ENCODE measurements at places on chromosomes 1 and 21.

DNA sequence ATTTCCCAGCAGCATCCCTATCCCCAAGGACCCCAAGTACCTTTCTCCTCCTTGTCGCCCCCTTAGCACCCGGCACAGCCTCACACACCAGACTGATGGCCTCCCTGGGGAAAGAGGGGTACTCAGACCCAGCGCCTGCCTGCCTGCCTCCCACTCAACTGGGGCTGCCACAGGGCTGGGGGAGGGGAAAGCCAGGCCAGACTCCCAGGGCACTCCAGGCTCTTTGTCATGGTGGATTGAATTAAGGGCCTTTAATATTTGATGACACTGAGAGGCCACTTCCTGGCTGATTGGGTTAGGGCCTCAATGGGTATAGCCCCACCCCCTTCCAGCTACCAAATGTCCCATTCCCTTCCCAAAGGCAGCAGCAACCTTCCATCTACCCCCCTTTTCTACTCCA lies 1.8 kb downstream of the SHC1 start:
- no peak for DNase-seq

DNA sequence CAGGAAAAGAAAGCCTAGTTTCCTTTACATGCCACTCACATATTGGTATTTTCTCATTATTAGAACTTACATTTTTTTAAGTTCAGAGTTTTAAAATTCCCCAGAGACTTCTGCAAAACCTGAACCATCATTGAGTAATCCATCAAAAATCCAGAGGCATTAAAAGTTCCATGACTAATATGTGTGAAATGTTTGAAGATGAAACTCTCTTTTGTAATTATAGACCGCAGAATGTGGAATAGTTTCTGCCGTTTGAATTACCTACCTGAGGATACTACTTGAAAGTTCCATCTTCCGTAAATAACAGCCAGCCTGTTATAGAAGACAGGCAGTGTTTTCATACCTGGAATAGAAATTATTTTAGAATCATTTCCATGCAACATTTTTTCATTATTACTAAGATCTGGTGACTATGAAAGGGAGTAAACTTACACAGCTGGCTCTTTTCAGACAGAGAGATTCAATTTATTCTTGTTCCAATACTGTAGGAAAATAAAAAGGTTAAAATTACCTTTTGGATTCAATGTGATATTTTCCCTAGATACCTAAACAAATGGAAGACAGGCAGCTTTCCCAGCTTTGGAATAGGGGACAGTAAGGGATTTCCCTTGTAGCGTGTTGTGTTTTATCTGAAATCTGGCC lies 131.4 kb downstream of the ST6GALNAC5 start:
- DNase-seq: no peak

DNA sequence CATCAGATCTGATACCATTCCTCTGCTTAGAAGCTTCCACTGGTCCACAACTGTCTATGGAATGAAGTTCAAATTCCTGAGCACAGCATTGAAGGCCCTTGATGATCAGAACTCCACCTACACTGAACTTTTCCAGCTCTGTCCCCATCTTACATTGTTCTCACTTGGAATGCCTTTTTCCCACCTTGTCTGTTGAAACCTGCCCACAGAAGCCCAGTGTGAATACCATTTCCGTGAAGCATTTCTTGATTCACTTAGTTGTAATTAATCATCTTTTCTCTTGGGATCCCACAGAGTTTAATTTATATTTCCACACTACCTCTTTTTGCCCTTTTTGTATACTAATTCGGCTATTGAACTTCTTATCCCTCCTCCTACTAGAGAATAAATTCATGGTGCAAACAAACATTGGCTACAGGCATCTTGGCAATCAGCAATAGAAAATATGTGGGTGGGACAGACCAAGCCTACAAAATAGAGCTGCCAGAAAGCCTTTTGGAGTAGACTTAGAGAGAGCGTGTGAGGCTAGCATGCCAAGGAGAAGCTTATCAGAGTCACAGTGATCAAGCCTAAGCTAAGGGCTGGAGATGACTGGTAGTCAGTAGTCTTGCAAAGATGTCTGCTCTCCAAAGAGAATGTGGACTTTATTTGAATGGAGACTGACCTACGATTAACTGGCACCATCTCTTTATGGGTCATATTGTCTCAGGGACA lies 26.1 kb downstream of the NHLH2 start:
- DNase-seq: no peak

DNA sequence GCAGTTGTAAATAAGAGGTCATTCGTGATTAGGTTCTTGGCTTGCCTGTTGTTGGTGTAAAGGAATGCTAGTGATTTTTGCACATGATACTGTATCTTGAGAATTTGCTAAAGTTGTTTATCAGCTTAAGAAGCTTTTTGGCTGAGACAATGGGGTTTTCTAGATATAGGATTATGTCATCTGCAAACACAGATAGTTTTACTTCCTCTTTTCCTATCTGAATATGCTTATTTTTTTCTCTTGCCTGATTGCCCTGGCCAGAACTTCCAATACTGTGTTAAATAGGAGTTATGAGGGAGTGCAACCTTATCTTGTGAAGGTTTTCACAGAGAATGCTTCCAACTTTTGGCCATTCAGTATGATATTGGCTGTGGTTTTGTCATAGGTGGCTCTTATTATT lies 576.1 kb upstream of the RGS18 start:
- no peak for DNase-seq

- no peak for DNase-seq
Observed at GRCh38 chr1:175548774-175549173, 194.6 kb downstream of the TNR start.

DNA sequence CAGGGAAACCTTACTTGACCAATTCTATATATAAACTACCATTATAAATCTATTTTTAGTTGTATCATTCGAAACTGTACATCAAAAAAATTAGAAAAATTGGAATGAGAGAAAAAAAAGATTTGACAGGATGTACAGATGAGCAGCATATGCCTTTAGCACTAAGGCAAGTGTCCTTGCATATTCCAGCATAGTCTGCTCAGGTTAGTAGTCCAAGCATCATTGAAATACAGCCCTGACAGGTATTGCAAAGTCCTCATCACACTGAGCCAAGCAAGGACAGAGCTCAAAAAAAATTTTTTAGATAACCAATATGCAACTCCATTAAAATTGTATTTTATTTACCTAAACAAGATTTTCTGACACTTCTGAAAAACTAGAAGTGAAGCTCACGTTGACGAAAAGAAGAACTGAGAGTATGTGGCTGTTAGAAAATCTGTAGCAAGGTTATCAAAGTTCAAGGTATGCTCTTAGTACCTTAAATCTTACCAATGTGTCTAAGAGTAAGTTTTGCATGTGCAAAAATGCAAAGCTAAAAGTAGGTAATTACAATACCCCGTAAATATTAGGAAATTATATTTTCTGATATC lies 465.6 kb upstream of the ADGRL4 start:
- no peak for DNase-seq

DNA sequence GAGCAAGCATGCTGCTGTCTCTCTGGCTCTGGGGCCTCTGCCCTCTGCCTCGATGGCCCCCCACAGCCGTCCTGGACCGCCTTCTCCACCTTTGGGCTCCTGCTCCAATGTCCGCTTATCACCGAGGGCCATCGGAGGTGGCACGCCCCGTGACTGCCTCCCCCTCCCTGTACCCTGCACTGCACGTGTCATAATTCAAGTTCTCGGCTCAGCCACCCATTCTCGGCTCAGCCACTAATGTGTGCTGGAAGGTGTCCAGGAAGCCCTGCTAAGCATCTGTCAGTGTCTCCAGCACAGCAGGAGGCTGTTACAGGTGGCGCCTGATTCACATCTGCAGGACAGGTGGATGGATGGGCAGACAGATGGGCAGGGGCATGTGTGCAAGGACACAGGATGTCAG lies 45.5 kb downstream of the TP73 start:
- DNase-seq: no peak

DNA sequence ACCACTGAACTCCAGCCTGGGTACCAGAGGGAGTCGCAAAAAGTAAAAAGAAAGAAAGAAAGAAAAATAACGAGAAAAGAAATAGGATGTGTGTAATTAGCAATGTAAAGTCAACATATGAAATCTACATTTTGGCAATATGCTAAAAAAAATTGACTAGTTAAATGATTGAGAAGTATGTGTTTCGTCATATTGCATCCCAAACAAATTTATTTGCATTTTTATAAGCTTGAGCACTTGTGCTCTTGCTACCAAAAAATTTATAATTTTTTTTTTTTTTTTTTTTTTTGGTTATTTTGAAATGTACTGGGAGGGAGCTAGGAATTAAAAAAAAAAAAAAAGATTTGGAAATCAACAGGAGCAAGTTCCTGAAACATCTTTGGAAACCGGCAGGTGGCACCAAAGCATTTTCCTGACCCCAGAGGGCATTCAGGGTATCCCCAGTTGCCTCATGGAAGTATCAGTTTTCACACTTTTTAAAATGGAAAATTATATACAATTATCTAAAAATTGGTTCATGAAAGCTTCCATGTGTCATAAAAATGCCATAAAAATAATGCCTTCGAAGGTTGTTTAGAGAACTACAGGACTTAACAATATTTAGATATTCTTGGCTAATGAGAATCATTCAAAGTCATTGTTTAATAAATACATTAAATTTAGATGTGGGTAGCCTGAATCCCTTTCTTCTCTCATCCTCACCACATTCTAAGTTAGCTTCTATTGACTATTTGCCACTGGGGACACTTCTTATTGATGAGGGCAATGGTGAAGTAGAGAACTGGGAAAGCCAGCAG lies 4.8 kb upstream of the HEATR1 start:
- DNase-seq: no peak

Data from activated CD4-positive, alpha-beta T cell treated with anti-CD3 and anti-CD28 coated beads for 1 hour (primary cell).